Esophagus squamous epithelium (tissue), 5 donors: ENCODE measurements at places on chromosomes 11 and 22.

DNA sequence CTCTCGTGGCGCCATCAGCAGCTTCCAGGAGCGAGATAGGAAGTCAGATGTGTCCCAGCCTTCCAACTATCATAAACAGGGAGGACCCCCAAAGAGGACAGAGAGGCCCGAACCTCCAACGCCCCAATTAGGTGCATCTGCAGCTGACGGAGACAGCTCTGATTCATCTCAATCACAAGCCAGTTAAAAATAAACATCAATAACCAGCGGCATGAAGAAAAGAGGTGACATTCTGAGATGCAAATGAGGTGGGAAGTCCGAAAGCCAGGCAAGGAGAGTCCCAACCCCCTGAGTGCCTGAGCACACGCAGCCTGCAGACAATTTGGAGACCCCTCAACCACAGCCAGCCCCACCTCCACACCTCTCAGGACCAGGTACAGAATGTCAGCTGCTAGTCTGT is 28.1 kb upstream of the IGSF9B start:
- DNase-seq: no peak

GRCh38 chr22:46502440-46503175 is 34.8 kb downstream of the CELSR1 start:
- no peak for DNase-seq

DNA sequence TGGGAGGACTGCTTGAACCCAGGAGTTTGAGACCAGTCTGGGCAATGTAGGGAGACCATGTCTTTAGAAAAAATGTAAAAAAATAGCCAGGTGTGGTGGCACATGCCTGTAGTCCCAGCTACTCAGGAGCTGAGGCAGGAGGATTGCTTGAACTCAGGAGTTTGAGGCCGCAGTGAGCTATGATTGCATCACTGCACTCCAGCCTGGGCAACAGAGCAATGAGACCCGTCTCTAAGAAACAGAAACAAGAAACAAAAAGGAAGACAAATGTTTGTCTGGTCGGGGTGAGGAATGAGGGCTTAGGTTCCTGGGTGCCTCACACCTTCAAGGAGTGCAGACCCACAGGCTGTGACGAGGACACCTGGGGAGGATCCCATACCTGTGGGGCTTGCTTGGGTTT is 191.9 kb downstream of the CEP164 start:
- DNase-seq: no peak

GRCh38 chr11:112216561-112217105 is 9.6 kb upstream of the PTS start:
- DNase-seq: no peak

- DNase-seq: no peak
These were observed 1552.7 kb upstream of the TENM4 start for GRCh38 chr11:80993536-80993935.

- no peak for DNase-seq
These were observed 84.1 kb downstream of the C22orf31 start for GRCh38 chr22:28977481-28977971.

DNA sequence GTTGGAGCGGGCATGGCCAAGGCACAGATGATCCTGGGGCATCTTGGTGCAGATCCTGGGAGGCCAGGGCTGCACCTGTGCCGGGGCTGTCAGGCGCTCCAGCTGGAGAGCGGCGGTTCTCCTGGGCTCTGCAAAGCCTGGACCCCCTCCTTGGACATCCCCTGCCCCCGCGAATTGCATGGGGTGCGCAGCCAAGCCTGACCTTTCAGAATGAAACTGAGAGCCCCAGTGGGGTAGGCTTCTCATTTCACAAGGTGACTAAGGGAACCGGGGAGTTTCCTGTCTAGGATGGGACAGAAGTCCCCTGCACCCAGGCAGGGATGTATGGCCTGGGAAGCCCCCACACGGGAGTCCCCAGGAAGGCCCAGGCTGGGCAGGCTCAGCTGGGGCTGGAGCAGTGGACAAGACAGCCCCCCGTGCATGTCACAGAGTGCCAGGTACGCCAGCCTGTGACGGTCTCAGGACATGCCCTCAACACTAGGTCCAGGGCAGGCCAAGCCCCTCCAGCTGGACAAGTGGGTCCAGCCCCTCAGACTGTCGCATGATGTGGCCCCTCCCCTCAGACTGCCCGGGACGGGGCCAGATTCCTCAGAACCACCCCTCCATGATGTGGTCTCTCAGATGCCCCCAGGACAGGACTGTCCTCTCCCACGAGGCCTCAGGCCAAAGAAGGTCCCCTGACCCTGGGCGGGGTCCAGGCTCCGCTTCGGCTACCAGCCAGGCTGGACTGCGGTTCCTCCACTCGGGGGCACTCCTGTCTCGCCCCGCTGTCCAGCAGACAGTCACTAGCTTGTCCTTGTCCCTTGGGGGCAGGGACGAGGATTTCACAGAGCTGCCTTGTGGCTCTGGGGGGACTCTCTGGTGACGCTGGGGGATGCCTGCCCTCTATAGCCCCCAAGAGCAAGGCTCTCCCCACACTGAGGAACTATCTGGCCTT is 2.3 kb downstream of the LSP1 start:
- no peak for DNase-seq

DNA sequence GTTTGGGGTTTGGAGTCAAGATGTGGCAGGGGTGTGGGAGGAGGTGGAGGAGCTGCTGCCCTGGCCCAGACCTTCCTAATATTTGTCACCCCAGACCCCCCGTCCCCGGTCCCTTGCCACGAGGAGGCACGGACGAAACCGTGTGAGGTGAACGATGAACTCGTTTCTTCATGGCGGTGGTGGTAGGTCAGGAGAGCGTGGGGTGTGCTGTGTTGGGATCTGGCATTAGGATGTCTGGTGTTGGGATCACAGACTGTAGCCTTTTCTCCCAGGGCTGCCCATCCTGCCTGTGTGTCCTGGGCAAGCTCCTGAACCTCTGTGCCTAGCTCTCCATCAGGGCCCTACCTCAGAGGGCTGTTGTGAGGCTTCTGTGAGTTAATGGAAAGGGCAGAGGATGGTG is 8.4 kb downstream of the MAPK8IP2 start:
- DNase-seq: no peak

GRCh38 chr11:64444838-64445441 is 86.0 kb downstream of the RPS6KA4 start:
- DNase-seq: no peak

DNA sequence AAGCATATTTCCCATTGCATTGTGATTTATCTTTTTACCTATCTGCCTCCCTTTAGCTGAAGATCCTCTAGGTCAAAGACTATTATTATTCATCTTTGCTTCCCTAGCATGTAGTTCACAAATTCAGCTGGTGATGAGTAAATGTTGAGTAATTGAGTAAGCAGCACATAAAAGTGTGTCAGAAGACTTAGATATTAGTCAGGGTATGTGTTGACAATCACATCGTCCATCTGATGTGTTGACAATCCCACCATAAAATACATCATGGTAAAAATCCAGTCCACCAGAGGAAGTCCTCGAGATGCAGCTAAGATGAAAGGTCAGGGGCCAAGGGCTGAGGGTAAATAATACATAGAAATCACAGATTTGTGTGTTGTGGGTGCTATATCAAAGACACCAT is 22.9 kb upstream of the ABTB2 start:
- DNase-seq: no peak

GRCh38 chr11:61021661-61022212 is 50.3 kb downstream of the CD6 start:
- DNase-seq: no peak

DNA sequence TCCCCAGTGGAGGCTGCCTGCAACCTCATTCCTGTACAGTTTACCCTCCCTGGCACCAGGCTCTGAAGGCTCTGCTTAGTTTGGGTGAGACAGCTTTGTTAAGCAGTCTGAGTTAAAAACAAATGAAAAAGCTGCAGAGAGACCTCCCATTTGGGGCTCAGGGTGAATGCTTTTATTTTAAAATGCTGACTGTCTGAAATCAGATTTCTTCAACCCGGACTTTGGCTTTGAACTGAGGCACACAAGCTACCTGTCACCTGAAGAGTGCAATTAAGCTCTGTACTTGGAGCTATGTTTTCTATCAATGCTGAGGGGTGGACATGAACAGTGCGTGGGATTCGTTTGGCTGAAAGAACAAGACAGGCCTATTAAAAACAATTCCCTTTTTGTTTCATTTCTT is 217.5 kb upstream of the SORL1-AS1 start:
- no peak for DNase-seq

DNA sequence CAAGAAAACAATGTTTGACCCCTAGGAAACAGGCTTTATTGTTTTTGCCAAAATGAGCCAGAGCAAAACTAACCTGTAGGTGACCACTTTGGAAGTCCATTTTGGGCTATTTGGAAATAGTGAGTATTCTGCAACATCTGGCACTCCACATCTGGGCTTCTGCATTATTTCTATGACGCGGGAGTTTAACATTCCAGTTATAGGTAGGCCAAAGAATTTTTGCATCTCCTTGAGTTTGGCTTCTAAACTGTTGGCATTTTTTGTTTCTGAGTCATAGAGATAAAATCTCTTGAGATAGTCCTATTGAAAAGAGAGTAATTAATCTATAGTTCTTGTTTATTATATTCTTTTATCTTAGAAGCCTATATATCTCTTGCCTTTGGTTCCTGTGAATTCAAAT is 2.9 kb downstream of the MMP7 start:
- DNase-seq: no peak

DNA sequence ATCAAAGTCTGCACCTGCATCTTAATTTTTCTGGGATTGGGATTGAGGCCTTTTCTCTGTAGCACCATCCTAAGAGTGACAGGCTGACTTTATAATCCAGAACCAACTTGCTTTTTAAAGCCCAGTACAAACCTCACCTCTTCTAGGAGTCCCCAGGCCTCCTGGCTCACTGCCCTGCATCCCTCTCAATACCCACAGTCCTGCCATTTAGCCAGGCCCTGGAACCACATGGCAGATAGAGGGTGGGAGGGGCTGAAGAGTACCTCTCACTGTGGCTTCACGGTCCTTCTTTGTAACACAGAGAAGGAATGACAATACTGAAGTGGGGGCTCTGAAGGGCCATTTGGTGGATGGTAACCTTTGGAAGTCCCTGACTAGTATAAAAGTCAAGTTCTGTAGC is 63.5 kb upstream of the PHOX2A start:
- no peak for DNase-seq
